ENCODE measurements at places on chromosomes 7 and 10.

DNA sequence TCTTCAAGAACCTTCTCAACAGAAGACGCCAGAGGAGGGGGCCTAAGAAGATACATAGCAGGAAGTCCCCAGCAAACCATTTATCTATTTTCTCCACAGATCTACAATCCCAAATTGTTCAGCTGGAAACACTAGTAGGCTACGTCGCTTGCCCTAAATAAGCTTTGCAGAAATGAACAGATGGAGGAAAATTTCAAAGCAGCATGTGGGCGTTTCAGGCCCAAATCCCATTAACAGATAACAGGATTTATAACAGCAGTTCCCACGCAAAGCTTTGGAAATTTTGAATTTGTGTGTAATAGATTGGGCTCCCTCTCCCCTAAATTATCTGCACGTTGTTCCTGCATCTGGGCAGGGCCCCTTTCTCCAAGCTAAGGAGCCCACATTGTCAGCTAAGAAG is 60.6 kb upstream of the FRMD4A start:
- H3K27ac ChIP-seq: no peak overlapping the region
- DNase-seq: no peak
- no peaks in the 10 kb centered on the region for H3K36me3 ChIP-seq
- no peak overlapping the region for H3K4me3 ChIP-seq
- H3K27me3 ChIP-seq: peaks cover 76% of the 10 kb centered on the region

- no peak overlapping the region for H3K27ac ChIP-seq
- H3K4me1 ChIP-seq: no peaks in the 10 kb centered on the region
- H3K4me3 ChIP-seq: no peak overlapping the region
- no peaks in the 10 kb centered on the region for H3K27me3 ChIP-seq
- no peak for DNase-seq
Observed at GRCh38 chr10:111745982-111746381, 437.6 kb downstream of the GPAM start.

DNA sequence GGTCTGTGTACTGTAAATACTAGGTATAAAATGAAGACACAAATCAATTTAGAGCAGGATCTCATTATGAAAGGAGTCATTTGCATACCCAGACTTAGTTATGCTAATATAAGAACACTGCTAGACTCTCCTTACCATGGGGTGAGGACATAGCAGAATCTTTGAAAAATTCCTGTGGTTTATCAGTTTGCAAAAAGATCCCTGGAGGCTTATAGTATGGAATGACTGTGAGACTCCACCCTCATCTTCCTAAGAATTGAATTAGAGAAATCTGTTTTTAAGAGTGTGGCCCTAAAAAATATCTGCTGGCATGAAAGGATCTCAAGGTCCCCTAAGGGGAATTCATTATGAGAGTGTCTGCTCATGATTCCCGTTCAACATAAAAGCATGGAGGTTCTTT is 63.2 kb downstream of the WNT2 start:
- peak overlapping the region; percentile 9 for H3K27ac ChIP-seq
- DNase-seq: peak; percentile 41
- no peak overlapping the region for H3K4me3 ChIP-seq
- H3K4me1 ChIP-seq: no peaks in the 10 kb centered on the region

DNA sequence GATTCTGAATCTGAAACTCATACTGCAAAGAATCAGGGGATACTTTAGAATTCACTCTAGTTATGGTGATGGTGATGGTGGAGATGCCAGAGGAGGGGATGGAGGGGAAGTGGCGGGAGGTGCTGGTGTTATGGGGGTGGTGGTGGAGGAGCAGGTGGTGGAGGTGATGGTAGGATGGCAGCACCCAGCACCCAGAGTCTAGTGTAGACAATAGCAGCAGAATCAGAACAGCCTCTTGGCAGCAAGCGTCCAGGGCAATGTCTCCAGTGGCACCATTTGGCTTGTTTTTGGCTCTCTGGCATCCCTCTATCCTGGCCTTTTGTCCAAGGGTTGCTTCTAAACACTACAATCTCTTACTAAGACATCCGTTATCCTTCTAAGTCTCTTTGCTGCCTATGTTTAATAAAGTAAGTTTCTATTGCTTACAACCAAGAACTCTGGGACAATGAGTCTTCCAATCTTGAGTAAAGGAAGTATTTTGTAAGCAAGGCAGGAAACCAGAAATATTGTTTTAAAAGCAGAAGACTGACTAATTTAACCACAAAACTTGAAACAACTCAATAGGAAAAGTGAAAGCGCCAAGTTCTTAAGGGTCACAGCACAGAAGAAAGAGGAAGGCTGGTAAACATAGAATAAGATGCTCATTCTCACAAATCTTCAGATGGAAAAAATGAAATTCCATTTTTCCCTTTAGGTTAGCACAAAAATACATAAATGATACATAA is 42.4 kb upstream of the GDF10 start:
- H3K4me3 ChIP-seq: no peak overlapping the region
- peaks cover 18% of the 10 kb centered on the region for H3K27me3 ChIP-seq
- H3K36me3 ChIP-seq: no peaks in the 10 kb centered on the region
- peaks cover 20% of the 10 kb centered on the region for H3K4me1 ChIP-seq
- peak; percentile 0 for DNase-seq

GRCh38 chr7:127114742-127115265 is 137.9 kb downstream of the GRM8 start:
- H3K27me3 ChIP-seq: no peaks in the 10 kb centered on the region
- no peak overlapping the region for H3K4me3 ChIP-seq
- H3K27ac ChIP-seq: no peak overlapping the region
- no peaks in the 10 kb centered on the region for H3K4me1 ChIP-seq
- DNase-seq: no peak
- no peaks in the 10 kb centered on the region for H3K36me3 ChIP-seq

DNA sequence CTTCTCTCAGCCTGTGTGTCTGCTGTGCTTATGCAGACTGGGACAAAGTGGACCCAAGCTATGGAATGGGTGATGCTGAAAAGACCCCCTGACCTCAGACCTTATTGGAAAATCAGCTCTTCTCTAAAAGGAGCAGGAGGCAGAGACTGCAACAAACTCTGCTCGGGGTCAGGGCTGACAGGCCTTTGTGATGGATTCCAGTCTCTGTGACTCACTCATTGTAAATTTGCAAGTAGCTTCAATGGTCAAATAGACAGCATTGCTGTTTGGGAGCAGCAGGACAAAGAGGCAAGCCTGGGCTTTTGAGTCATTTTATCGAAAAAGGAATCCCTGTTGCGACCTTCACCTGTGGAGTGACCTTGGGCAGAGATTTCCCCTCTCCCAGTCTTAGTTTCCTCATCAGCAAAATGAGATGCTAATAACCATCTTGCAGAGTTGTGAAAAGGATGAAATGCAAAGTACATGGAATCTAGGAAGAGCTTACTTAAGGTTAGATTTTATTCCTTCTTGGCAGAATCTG is 26.1 kb upstream of the GPR26 start:
- H3K36me3 ChIP-seq: no peaks in the 10 kb centered on the region
- no peaks in the 10 kb centered on the region for H3K27me3 ChIP-seq
- no peaks in the 10 kb centered on the region for H3K4me1 ChIP-seq
- H3K4me3 ChIP-seq: no peak overlapping the region
- no peak for DNase-seq
- H3K27ac ChIP-seq: no peak overlapping the region

GRCh38 chr10:129955601-129956285 is 8.3 kb downstream of the EBF3 start:
- H3K36me3 ChIP-seq: peaks cover 62% of the 10 kb centered on the region
- DNase-seq: no peak
- peak overlapping the region; percentile 87 for H3K4me3 ChIP-seq
- peaks cover 22% of the 10 kb centered on the region for H3K4me1 ChIP-seq
- H3K27me3 ChIP-seq: no peaks in the 10 kb centered on the region

GRCh38 chr7:50022991-50023390 is 70.1 kb downstream of the ZPBP start:
- no peaks in the 10 kb centered on the region for H3K27me3 ChIP-seq
- H3K36me3 ChIP-seq: no peaks in the 10 kb centered on the region

DNA sequence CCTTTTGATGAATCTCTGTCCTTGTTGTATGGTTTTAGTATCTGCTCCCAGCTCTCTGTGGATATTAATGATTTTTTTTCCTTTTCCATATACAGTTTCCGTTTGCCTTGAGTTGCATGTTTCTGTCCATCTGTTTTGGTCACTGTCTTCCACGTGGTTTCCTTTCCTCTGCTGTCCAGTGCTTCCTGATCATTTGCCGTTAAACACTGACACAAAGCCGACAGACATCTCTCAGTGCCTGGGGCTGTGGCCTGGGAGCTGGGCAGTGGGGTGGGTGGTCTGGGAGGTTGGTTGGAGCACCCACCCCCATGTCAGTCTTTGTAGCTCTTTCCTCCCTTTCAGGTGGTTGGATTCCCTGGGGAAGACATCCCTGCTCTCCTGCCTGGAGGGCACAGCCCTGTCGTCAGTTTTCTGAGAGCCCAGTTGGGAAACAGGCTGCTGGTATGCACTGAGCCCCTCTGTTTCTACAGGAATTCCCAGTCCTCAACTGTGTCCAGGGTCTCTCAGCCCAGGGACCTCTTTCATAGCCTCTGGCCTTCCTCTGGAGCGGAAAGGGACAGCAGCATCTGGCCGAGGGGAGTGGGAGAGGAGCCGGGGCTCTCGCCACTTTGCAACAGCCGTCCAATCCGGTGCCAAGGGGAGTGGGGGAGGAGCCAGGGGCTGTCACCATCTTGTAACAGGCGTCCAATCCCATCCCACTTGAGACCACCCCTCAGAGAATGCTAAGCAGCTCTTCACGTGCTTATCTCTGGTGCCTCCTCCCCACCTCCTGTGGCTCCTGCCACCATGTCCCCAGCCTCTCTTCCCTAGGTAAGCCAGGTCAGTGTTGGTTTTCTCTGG is 26.7 kb upstream of the MKI67 start:
- DNase-seq: no peak
- H3K27ac ChIP-seq: no peak overlapping the region
- no peaks in the 10 kb centered on the region for H3K36me3 ChIP-seq
- H3K27me3 ChIP-seq: peaks cover 60% of the 10 kb centered on the region

GRCh38 chr7:28487487-28487886 is 75.2 kb downstream of the CREB5 start:
- peaks cover 5% of the 10 kb centered on the region for H3K4me1 ChIP-seq
- no peak for DNase-seq
- H3K27ac ChIP-seq: no peak overlapping the region
- no peaks in the 10 kb centered on the region for H3K36me3 ChIP-seq
- H3K27me3 ChIP-seq: no peaks in the 10 kb centered on the region

- H3K27ac ChIP-seq: no peak overlapping the region
- no peak for DNase-seq
- H3K36me3 ChIP-seq: no peaks in the 10 kb centered on the region
- H3K27me3 ChIP-seq: peaks cover 15% of the 10 kb centered on the region
- no peaks in the 10 kb centered on the region for H3K4me1 ChIP-seq
Observed at GRCh38 chr10:11638055-11638698, 26.7 kb upstream of the USP6NL start.

DNA sequence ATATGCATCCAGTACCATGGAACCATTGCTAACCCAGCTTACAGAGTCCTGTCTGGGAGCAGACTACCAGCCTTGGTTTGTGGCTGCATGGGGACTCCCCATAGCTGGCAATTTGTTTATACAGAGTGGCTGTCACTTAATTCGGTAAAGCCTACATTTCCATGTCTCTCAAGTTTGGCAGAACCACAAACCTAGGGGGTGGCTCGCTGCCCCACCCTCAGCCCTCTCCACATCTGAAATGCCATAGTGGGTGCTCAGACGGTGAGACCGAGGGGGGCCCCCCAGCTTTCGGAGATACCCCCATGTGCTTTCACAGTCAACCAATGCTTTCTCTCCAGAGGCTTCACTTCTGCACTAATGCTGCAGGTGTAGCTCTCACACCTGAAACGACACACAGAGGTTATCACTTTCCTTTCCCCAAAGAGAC is 75.5 kb upstream of the KAT6B start:
- H3K4me3 ChIP-seq: no peak overlapping the region
- no peaks in the 10 kb centered on the region for H3K27me3 ChIP-seq
- H3K36me3 ChIP-seq: no peaks in the 10 kb centered on the region
- DNase-seq: no peak

GRCh38 chr7:15440482-15440881 is 121.3 kb downstream of the AGMO start:
- no peak overlapping the region for H3K27ac ChIP-seq
- H3K4me3 ChIP-seq: no peak overlapping the region
- no peaks in the 10 kb centered on the region for H3K4me1 ChIP-seq

DNA sequence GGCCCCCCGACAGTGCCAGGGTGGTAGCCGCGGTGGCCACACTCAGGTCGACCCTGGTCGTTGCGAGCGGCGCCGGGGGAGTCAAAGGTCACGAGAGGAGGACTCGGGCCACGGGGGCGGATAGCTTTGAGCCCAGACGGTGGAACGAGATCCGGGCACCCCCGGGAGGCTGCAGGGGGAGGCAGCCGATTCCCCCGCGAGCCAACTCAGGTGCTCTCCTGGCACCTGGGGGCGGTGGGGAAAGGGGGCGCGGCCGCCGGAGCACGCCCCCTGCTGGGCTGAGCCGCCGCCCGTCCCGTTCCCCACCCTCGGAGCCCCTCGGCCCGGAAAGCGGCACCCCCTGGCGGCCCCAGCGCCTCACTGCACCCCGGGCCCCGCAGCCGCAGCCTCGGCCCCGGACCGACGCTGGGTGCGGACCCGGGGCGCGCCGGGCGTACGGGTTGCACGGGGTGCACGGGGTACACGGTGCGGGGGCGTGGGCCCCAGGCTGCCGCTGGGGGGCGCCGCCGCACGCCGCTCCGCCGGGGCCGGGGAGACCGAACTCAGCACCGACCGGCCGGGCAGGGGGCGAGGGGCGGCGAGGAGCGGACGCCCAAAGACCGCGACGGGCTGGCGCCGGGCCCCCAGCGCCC is 521 bp upstream of the NYAP1 start:
- no peaks in the 10 kb centered on the region for H3K27me3 ChIP-seq
- no peak overlapping the region for H3K27ac ChIP-seq
- DNase-seq: peak; percentile 46
- H3K4me1 ChIP-seq: peaks cover 18% of the 10 kb centered on the region
- H3K4me3 ChIP-seq: peak overlapping the region; percentile 79

- DNase-seq: no peak
- H3K4me3 ChIP-seq: no peak overlapping the region
- H3K27ac ChIP-seq: no peak overlapping the region
- no peaks in the 10 kb centered on the region for H3K36me3 ChIP-seq
Observed at GRCh38 chr10:84668186-84668763, 339.9 kb downstream of the CCSER2 start.

All from mesenchymal stem cell (in vitro differentiated cells and primary cell).